ENCODE measurements at places on chromosomes 6 and 20. TPM values are rescaled to one million over a fixed set of nuclear protein-coding genes. Genes with fewer than 3 reads are reported as not detected.

DNA sequence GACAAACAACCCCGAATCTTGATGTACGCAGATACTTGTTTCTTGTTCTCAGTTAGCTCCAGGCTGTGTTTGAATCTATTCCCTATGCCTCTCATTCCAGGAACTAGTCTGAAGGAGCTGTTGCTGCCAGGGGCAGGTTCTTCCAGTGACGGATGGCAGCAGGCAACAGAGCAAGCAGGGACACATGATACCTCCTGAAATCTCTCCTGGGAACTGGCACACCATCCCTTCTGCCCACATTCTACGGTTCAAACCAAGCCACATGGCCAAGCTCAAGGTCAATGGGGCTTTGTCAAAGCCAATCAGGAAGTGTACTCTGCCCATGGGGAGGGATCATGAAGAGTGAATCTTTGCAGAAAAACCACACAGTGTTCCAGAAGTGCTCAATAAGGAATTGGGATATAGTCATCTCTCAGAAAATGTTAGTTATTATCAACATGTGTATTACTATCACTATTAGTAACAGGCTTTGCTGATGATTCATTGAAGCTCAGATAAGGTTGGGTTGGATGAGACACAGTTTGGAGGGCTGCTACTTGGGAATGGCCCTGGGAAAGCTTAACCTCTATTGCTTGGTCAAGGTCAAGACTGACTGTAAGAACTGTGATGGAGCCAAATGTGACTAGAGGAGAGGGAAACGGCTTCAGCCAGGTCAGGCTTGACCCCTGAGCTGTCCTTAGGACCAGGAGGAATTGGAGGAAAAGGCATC, 454.9 kb downstream of the PTPRT start:
- no peak for DNase-seq
- H3K27ac ChIP-seq: no peak overlapping the region
- no peak overlapping the region for H3K4me3 ChIP-seq
- H3K4me1 ChIP-seq: no peaks in the 10 kb centered on the region
- no peaks in the 10 kb centered on the region for H3K36me3 ChIP-seq
- H3K27me3 ChIP-seq: no peaks in the 10 kb centered on the region

GRCh38 chr20:54014293-54014926, 56.0 kb downstream of the BCAS1 start:
- H3K4me1 ChIP-seq: no peaks in the 10 kb centered on the region
- H3K27me3 ChIP-seq: peaks cover 2% of the 10 kb centered on the region
- H3K36me3 ChIP-seq: no peaks in the 10 kb centered on the region
- no peak overlapping the region for H3K27ac ChIP-seq
- H3K4me3 ChIP-seq: no peak overlapping the region
- DNase-seq: no peak

DNA sequence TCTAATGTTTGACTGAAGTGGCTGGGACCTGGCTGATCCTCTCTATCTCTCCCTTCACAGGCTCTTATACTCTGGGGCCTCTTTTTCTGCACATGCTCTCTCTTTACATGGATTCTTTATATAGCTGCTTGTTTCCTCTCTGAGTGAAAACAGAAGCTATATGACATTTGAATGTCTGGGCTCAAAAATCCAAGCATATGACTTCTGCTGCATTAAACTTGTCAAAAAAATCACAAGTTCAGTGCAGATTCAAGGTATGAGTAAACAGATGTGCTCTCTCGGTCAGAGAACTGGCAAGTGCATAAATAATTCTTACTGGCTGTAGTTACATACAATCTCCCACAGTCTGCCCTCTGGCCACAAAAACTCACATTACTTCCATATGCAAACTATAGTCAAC, 96.6 kb downstream of the LCA5 start:
- H3K4me3 ChIP-seq: no peak overlapping the region
- H3K36me3 ChIP-seq: no peaks in the 10 kb centered on the region
- H3K27me3 ChIP-seq: no peaks in the 10 kb centered on the region
- H3K4me1 ChIP-seq: peaks cover 12% of the 10 kb centered on the region

DNA sequence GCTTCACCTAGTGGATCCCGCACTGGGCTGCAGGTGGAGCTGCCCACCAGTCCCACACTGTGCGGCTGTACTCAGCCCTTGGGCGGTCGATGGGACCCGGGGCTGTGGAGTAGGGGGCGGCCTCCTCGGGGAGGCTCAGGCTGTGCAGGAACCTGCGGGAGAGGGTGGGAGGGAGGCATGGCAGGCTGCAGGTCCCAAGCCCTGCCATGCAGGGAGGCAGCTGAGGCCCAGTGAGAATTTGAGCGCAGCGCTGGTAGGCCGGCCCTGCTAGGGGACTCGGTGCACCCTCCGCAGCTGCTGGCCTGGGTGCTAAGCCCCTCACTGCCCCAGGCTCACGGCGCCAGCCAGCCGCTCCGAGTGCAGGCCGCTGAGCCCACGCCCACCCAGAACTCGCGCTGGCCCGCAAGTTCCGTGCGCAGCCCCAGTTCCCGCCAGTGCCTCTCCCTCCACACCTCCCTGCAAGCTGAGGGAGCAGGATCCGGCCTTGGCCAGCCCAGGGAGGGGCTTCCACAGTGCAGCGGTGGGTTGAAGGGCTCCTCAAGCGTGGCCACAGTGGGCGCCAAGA, 1407.6 kb downstream of the EPHA7 start:
- no peaks in the 10 kb centered on the region for H3K4me1 ChIP-seq
- no peak overlapping the region for H3K4me3 ChIP-seq
- H3K27ac ChIP-seq: no peak overlapping the region
- DNase-seq: peak; percentile 72
- no peaks in the 10 kb centered on the region for H3K36me3 ChIP-seq

DNA sequence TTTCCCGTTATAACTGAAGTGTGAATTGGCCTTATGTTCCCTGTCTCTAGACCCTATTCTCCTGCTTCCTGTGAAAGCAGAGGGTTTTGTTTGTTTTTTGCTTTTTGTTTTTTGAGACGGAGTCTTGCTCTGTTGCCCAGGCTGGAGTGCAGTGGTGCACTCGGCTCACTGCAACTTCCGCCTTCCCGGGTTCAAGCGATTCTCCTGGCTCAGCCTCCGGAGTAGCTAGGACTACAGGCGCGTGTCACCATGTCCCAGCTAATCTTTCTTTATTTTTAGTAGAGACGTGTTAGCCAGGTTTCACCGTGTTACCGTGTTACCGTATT, 674 bp upstream of the GNMT start:
- H3K36me3 ChIP-seq: peaks cover 4% of the 10 kb centered on the region
- H3K4me3 ChIP-seq: peak overlapping the region; percentile 68
- H3K27ac ChIP-seq: no peak overlapping the region
- peaks cover 19% of the 10 kb centered on the region for H3K4me1 ChIP-seq
- no peaks in the 10 kb centered on the region for H3K27me3 ChIP-seq

- H3K27ac ChIP-seq: no peak overlapping the region
- H3K4me1 ChIP-seq: peaks cover 31% of the 10 kb centered on the region
- peaks cover 4% of the 10 kb centered on the region for H3K36me3 ChIP-seq
- H3K4me3 ChIP-seq: no peak overlapping the region
- H3K27me3 ChIP-seq: peaks cover 1% of the 10 kb centered on the region
Observed at GRCh38 chr6:118391086-118391485, 157.0 kb upstream of the PLN start.

DNA sequence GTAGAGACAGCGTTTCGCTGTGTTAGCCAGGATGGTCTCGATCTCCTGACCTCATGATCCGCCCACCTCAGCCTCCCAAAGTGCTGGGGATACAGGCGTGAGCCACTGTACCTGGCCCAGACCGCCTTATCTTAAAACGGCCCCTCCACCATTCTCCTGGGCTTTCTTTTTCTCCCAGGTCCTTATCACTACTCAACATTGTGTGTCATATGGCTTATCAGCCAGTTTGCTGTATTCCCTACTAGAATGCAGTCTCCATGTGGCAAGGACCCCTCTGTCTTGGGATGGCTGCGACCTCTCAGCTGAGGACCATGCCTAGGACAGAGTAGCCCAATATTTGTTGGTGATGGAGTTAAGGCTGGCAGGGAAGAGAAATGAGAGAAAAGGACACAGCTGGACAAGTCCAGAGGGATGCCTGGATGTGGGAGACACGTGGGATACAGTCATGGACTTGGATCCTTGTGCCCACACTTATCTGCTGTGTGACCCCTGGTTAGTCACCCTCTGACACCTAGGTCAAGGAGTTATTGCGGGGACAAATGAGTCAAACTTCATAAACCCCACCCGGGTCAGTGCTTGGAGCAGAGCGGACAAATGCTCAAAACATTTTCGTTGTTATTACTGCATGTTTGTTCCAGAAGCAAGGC, 24.0 kb downstream of the ADA start:
- no peak overlapping the region for H3K4me3 ChIP-seq
- H3K27me3 ChIP-seq: no peaks in the 10 kb centered on the region
- peaks cover 11% of the 10 kb centered on the region for H3K36me3 ChIP-seq
- no peaks in the 10 kb centered on the region for H3K4me1 ChIP-seq
- H3K27ac ChIP-seq: no peak overlapping the region
- no peak for DNase-seq

DNA sequence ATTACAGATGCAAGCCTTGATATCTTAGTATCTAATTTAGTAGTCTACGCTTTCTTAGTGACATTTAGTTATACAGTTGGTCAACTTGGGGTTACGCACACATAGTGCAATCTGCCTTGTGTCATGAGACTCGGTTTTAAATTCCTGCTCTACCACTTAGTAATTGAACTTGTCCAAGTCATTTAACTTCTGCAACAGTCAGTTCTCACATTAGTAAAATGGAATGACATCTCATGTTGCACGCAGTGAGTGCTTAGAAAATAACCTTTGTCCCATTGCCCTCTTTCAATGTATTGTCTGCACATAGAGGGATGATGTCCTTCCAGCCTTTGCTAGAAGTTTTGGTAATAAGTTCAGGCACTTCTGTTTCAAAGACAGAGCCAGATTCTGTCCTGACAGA, 48.6 kb downstream of the TMEM170B start:
- no peaks in the 10 kb centered on the region for H3K27me3 ChIP-seq
- H3K4me1 ChIP-seq: peaks cover 57% of the 10 kb centered on the region
- no peak overlapping the region for H3K4me3 ChIP-seq
- peak overlapping the region; percentile 91 for H3K27ac ChIP-seq
- H3K36me3 ChIP-seq: no peaks in the 10 kb centered on the region

GRCh38 chr20:33790566-33790965, 20.6 kb upstream of the CHMP4B start:
- no peaks in the 10 kb centered on the region for H3K27me3 ChIP-seq
- peak; percentile 50 for DNase-seq
- peaks cover 3% of the 10 kb centered on the region for H3K36me3 ChIP-seq
- no peak overlapping the region for H3K27ac ChIP-seq
- H3K4me1 ChIP-seq: peaks cover 31% of the 10 kb centered on the region
- H3K4me3 ChIP-seq: no peak overlapping the region

DDO gene
- not detected for total RNA-seq

BPIFA1 gene
- not detected for total RNA-seq

WDR46 gene
- total RNA-seq: 79.7 TPM

CEP57L1 gene
- total RNA-seq: 14.0 TPM

Measured in chondrocyte (in vitro differentiated cells).